ENCODE measurements at places on chromosomes 2 and 18.

DNA sequence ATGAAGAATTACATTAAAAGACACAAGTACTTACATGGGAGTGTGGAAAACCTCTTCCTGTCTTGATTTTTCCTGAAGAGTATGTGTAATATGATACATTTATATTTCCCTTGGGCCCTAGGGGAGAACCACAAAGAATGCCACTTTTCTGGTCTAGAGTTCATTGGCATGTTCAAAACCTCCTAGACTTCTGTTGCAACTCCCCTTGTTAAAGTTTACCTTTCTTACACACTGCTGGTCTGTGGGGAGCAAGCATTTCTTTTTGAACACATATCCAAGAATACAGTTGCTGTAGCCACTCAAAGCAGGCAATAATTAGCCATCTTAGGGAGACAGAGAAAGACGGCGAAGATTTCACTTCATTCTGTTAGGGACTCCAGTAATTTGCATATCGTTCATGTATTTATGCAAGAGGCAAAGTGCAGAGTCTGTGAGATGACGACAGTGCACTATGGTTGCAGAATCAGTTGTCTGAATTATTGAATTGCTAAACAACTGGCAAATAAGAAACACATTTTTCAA is 103.5 kb downstream of the NOL4 start:
- no peak for DNase-seq

- DNase-seq: no peak
Observed at GRCh38 chr2:102841107-102841840, 79.4 kb downstream of the TMEM182 start.

DNA sequence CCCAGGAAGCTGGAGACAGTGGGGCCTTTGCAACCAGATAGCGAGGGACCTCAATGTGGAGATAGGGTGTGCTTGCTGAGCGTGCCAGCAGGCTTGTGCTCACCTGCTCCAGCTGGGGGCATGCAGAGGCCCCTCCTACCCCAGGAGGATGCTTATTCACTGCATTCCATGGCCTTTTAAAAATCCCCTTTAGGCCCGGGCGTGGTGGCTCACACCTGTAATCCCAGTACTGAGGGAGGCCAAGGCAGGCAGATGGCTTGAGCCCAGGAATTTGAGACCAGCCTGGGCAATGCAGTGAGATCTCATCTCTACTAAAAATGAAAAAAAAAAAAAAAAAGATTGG is 54.5 kb downstream of the ODC1 start:
- no peak for DNase-seq

DNA sequence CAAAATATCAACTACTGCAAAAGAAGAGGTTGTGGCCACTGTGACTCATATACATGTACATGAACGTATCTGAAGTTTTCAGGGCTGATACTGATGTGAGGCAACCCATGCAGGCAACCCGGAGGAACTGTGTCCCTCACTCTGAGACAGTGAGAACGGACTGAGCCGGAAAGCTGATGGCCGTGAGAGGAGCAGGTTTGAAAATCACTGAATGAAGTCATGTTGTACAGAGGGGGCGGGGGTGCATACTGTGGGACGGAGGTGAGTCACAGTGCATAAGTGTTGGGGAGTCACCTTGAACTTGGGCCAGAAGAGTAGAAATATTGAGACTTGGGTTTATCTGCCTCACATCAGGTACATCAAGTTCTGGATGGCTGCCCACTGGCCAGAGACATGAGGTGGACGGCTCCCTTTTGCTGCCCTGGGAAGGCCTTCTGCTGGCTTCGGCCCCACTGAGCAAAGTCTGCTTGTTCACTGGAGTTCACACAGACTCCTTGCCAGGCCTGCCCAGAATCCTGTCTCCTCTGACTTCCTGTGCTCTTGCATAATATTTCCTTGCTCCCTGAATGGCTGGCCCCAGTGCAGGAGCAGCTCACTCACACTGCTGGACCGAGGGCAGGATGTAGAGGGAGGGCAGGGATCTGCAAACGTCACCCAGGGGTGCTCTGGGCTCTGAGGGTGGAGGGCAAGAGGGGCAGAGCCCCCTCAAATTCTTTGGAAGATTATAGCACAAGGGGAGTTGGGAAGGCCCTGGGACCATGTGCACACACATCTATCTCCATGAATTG is 18.1 kb downstream of the EPAS1 start:
- no peak for DNase-seq

GRCh38 chr2:69554981-69555380 is 88.6 kb downstream of the AAK1 start:
- no peak for DNase-seq

DNA sequence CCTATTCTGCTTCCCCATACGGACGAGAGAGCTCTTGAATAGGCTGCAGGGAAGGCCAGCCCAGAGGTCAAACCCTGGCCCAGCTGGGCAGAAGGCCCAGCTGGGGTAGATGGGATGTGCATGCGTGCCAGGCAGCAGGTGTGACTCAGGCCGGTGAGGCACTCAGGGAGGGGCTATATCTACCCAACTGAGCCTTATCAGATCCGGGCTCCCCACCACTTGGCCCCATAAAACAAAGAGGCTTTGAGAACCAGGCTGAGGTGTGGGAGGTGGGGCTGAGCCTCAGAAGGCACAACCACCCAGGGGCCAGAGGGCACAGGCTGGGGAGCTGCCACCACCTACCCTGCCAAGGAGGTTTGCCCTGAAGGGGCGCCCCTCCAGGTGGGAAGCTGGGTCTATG is 8.0 kb upstream of the CFAP65 start:
- no peak for DNase-seq

DNA sequence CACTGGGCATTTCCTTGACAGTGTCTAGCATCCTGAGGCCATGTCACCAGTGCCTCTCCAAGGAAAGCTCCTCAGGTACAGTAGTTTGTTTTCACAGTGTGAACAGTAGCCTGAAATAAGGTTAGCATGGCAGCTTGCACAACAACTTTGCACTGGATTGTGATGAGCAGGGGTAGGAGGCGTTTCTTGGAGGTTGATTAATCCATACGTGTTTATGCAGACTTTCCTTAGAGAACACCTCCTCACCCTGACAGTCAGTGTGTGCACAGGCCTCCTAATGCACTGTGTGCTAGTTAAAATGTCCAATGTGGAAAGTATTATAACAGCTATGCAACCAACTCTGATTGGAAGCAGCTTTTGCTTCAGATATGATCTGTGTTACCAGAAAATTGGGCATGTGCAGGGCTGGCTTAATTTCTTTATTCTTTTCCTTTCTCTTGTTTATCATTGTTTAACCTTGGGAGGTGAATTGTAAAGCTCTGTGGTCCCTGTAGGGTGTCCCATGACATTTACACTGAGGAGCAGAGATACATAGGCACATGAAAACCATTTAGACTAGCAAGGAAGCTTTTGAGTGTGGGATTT is 77.2 kb upstream of the LDAH start:
- no peak for DNase-seq

- DNase-seq: no peak
Observed at GRCh38 chr2:218435003-218435982, 16.4 kb downstream of the VIL1 start.

- DNase-seq: no peak
Observed at GRCh38 chr2:240211096-240211495, 70.6 kb upstream of the OTOS start.

DNA sequence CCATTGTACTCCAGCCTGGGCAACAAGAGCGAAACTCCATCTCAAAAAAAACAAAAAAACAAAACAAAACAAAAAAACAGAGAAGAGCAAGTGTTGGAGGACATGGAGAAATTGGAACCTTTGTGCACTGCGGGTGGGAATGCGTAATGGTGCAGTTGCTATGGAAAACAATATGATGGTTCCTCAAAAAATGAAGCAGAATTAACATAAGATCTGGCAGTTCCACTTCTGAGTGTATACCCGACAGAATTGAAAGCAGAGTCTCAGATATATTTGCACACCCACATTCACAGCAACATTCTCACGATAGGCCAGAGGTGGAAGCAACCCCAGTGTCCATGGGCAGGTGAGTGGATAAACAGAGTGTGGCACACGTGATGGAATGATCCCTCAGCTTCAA is 11.0 kb upstream of the RALB start:
- no peak for DNase-seq

DNA sequence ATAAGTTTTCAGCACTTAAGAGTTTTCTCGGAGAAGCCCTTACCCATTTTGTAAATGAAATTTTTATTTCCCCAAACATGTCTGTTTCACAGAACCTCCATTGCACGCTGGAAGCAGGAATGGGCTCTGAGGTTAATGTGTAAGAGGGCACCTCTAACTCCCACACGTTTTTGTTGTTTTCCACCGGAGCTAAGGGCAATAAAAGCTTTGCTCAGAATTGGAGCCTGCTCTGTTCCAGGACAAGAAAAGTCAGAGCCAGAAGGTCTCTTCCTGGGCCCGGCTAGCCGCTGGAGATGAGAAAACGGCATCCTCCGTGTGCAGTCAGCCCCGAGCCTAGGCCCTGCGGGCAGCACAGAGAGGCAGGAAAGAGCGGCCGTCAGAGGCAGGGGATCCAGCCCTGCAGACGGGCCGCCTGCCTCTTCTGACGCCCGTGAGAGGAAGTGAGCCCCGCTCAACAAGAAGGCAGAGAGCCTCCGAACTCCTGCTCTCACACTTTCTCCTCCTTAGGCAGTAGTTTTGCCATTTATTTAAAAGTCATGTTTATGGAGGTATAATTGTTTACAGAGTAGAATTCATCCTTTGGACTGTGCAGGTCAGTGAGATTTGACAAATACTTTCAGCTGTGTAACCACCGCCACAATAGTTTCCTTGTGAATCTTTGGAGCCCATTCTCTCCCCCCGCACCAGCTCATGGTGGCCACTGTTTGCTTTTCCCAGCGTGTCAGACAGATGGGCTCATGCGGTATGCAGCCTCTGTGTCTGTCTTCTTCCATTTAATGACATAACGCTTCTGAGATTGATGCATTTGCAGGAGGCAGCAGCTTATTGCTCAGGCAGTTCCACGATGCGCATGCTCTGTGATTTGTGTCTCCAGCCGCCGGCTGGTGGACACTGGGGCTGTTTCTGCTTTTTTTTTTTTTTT is 117.3 kb downstream of the GALR1 start:
- no peak for DNase-seq

- no peak for DNase-seq
Observed at GRCh38 chr2:169891593-169892298, 64.5 kb downstream of the UBR3 start.

- no peak for DNase-seq
Observed at GRCh38 chr2:98828369-98828744, 97.4 kb upstream of the MGAT4A start.

DNA sequence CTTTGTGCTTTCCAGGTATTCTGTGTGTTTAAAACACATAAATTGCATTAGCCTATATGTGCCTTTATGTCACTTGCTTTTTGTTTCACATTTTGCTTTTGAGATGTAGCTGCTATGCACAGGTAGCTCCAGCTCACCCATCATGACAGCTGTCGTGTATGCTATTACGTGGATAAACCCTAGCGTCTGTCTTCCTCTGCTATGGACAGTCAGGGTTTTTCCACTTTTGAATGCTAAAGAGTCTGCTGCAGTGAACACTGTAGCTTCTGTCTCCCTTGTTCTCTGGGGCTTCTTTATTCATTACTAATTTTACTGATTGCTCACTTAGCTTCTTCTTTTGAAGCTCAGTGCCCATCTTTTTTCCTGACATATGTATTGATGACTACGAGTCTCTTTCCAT is 24.7 kb upstream of the MBP start:
- DNase-seq: no peak

- DNase-seq: no peak
Observed at GRCh38 chr2:85601771-85602475, 575 bp downstream of the TMEM150A start.

GRCh38 chr2:35428548-35428947 is 927.0 kb upstream of the CRIM1 start:
- peak; percentile 3 for DNase-seq

GRCh38 chr2:152200565-152201465 is 25.3 kb upstream of the STAM2 start:
- DNase-seq: no peak

- DNase-seq: no peak
Observed at GRCh38 chr18:54812885-54813284, 15.4 kb upstream of the RAB27B start.

DNA sequence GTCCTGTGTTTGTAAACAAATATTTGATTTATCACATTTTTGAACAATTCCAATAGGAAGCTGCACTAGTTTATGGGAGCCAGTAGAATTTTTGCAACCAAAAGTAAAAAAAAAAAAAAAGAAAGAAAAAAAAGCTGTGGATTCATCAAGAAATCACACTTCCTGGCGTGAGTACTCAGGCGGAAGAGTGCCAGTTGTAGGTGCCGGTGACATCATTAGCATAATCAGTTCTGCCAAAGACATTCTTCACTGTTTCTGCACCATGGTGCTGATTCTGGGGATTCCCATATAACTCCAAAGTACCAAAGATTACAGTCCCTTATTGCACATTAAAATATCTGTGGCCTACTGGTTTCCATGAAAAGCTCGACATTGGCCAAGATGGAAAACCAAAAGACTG is 32.8 kb downstream of the RAPGEF4 start:
- DNase-seq: no peak

DNA sequence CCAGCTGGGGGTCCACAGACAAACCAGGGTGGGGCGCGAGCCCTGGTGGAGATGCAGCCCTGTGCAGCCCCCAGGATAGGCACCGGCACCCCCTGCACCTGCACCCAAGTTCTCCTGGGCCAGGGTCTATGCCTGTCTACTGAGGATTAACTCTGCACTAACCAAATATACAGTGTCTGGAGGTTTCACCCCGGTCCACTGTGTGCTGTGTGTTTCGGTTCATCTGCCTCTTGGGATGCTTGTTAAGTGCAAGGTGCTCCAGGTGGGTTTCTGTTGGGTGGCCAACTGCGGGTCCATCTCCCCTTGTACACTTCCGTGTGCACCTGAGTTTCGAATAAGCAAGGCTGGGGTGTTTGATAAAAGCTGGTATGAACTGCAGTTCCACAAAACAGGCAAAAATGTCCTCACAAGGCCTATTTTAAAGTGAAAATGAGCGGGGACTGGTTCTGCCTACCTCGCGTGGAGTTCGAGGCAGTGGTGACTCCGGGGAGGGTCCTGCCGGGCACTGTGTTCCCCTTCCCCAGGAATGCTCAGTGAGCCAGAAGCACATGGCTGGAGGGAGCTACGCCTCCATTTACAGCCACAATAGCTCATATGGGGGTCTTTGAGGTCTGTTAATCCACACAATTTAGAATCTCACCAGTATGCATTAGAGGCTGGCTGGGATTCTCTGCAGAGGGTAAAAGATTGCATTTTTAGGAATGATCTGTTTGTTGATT is 70.7 kb downstream of the EDAR start:
- DNase-seq: no peak

DNA sequence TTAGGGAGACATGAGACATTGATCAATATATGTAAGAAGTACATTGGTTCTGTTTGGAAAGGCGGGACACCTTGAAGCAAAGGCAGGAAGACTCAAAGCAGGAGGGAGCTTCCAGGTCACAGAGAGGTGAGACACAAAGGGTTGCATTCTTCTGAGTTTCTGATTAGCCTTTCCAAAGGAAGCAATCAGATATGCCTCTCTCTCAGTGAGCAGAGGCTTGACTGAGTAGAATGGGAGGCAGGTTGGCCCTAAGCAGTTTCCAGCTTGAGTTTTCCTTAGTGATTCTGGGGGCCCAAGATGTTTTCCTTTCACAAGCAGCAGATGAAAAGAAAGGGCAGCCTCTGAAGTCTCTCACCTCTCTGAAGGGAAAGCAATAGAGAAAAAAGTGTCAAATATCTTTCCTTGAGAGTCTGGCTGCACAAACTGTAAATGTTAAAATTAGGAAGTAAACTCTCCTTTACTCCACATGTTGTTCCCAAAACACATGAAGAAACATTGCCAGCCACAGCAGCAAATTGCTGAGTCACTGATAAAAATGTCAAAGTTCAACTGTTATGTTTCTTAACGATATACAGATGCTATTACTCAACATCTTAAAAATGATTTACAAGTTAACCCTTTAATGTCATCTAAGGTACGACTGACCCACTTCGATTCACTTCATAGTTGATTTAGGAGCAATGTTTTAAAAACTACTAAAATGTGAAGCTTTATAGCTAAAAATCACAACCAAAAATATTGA is 40.3 kb downstream of the CYB5A start:
- no peak for DNase-seq
